ENCODE measurements at places on chromosomes 5 and 9.

DNA sequence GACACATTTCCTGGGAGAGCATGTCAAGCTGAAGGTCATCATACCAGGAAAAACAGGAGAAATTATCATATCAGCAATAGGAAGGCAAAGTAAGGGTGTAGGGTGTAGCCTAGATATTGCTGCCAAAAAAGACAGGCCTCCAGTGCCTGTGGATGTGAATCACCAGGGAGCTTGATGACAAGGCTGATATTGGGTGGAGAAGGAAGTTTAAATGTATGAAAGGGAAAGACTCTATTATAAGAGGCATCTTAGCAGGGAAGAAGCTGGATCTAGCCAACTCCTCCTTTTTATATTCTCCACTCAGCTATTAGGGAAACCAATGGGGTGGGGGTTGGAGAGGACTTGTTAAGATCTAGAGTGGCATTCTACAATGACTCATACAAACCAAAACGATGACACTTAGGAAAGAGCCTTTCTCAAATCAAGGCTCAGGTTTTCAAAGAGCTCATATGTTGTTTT, 13.4 kb upstream of the TXNDC8 start:
- DNase-seq = no peak

- no peak for DNase-seq
Measured at GRCh38 chr5:146744068-146744745, 134.3 kb downstream of the PPP2R2B start.

DNA sequence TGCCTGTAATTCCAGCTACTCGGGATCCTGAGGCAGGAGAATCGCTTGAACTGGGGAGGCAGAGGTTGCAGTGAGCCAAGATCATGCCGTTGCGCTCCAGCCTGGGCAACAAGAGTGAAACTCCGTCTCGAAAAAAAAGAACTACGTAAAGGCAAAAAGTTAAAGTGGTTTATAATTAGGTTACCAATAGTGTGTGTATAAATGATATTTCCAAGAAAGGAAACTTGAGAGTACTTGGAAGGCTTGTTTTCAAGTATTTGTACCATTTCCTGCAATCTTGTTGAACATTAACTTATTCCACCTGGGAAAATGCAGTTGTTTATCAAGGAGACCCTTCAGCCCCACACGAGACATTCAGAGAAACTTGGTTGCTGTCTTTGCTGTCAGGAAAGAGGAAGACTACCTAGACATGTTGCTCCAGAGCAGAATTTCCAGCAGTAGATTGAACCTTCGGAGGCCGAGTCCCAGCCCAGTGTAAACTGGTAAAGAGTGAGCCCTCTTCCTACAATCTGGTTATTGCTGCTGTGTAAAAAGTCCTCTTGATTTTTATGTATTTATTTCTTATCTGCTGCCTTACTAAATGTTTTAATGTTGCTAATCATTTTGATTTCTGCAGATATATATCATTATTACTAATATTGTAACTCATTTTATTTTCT, 30.1 kb downstream of the STXBP1 start:
- no peak for DNase-seq

- DNase-seq = no peak
Measured at GRCh38 chr9:118961857-118962256, 407.4 kb downstream of the BRINP1 start.

- DNase-seq = no peak
Measured at GRCh38 chr5:95382801-95383200, 8.4 kb upstream of the FAM81B start.

GRCh38 chr5:150444770-150445169, 4.8 kb downstream of the RPS14 start:
- no peak for DNase-seq

- no peak for DNase-seq
Measured at GRCh38 chr9:82722561-82722960, 340.4 kb downstream of the RASEF start.

DNA sequence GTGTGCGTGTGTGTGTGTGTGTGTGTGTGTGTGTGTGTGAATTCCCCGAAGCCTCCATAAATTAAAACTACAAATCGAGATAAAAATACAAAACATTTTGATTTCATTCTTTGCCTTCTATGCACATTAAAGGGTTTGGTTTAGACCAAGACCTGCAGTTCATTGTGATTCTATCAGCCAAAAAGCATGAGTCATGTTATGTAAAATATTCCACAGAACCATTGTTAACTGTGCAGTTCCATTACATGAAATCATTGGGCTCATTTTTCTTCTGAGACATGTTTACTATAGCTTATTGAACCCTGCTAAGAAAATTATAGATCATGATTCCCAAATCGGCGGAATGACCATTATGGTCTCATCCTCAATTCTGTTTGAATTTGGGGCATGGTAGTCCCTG, 11.7 kb downstream of the CAVIN4 start:
- no peak for DNase-seq

DNA sequence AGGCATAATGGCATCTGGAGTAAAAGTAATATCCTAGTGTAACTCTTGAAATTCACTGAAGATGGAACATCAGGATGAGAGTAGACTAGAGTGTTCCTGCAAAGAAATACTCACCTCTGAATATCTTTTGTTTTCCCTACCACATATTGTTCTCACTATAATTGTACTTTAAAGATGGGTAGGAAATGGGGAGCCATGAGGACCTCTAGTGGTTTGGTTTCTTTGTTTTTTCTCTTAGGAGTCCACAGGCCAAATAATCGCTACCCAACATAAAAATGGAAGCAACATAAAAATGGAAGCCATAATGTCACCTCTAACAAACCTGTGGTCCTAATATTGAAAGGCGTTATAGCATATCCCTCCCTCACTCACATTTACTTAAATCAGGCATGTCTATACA, 2375.8 kb downstream of the MAT2B start:
- no peak for DNase-seq

- DNase-seq = no peak
Measured at GRCh38 chr5:42596817-42597216, 159.8 kb upstream of the CCDC152 start.

GRCh38 chr9:20749496-20750198, 65.6 kb downstream of the FOCAD start:
- no peak for DNase-seq

GRCh38 chr9:113511856-113512761, 48.6 kb downstream of the RGS3 start:
- DNase-seq = peak; percentile 48

- DNase-seq = peak; percentile 45
Measured at GRCh38 chr9:6055216-6055615, 39.8 kb upstream of the RANBP6 start.

DNA sequence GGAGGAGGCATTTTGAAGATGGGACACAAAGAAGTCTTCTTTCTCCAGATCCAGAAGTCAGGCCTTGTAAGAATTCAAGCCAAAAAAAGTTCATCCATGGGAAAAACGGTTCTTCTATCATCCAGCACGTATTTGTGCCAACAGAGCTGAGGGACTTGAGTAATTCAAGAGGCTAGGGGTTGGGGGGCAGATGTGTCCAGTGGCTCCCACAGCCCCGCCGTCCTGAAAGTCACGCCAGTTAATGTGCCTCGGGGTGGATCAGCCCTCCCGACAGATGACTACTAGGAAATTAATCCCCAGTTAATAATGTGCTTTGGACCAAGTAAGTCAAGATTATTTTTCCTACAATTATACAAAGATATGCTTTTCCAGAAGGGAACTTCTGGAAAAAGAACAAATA, 23.4 kb downstream of the NREP start:
- no peak for DNase-seq

DNA sequence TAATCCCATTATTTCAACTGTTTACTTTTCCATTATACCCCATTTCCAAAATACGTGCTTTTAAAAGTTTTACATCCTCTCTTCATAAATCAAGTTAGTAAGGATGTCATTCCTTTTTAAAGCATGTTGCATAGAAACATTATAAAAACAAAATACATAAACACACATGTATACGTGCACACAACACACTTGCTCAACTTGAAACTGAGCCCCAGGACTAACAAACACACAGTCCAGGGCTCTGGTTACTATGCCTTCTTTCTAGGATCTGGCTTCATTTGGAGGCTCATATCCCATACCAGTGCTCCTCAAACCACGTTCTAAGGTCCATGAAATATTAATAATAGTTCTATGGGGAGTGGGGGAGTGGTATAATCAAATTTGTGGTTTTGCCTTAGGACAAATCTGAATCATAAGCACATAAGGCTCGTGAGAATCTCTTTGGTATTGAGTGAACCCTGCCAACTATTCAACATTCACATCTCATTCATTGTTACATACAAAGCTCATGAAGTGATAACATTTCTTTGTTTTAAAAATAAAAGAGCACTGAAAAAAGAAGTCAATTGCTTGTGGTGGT, 55.2 kb downstream of the NFIB start:
- DNase-seq = no peak

DNA sequence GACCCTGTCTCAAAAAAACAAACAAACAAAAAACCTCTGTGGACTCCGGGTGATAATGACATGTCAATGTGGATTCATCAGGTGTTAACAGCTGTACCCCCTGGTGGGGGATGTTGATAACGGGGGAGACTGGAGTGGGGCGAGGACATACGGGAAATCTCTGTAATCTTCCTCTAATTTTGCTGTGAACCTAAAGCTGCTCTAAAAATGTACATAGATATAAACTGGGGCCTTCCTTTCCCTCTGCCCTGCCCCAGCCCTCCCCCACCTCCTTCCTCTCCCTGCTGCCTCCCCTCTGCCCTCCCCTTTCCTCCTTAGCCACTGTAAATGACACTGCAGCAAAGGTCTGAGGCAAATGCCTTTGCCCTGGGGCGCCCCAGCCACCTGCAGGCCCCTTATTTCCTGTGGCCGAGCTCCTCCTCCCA, 1.4 kb upstream of the CEL start:
- no peak for DNase-seq

- DNase-seq = no peak
Measured at GRCh38 chr5:135608761-135609443, 30.1 kb upstream of the CXCL14 start.

DNA sequence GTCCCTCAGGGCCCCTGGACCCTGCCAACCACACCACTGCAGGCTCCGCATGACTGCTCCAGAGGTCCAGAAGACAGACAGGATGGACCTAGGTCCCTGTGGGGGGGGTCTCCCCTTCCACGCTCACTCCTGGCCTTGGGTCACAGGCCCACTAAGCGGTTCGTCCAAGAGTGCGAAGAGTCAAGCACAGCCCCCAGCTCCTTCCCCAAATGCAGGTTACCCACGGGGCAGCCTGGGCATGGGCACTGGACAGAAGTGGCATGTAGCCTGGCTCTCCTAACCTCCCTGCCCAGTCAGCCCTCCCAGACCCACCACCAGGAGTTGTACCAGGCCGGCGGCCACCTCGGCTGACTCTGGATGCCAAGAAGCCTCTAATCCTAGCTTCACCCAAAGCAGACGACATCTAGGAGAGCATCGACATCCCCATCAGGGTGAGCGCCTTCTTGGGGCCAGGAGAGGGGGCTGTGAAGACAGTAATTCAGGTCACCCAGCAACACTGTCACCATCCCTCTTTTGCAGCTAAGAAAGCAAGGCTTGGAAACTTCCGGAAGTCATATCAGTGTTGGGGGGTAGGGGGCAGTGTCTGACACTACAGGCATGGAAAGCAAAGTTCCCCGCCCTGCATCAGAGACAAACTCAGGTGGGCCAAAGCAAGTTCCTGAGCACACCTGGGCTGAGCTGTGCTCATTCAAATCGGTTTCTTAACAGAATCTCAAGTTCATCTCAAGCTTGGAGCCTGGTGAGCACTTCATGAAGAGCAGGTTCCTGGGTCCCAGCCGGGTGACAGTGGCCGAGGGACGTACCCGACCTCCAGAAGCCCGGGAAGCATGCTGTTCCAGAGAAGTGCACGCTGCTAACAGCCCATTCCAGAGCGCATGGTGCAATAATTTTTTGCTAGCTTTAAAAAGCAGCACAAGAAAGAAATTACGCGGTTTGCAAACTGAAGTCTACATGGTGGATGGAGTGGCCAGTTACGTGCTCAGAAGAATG, 68.7 kb downstream of the SEMA4D start:
- no peak for DNase-seq

DNA sequence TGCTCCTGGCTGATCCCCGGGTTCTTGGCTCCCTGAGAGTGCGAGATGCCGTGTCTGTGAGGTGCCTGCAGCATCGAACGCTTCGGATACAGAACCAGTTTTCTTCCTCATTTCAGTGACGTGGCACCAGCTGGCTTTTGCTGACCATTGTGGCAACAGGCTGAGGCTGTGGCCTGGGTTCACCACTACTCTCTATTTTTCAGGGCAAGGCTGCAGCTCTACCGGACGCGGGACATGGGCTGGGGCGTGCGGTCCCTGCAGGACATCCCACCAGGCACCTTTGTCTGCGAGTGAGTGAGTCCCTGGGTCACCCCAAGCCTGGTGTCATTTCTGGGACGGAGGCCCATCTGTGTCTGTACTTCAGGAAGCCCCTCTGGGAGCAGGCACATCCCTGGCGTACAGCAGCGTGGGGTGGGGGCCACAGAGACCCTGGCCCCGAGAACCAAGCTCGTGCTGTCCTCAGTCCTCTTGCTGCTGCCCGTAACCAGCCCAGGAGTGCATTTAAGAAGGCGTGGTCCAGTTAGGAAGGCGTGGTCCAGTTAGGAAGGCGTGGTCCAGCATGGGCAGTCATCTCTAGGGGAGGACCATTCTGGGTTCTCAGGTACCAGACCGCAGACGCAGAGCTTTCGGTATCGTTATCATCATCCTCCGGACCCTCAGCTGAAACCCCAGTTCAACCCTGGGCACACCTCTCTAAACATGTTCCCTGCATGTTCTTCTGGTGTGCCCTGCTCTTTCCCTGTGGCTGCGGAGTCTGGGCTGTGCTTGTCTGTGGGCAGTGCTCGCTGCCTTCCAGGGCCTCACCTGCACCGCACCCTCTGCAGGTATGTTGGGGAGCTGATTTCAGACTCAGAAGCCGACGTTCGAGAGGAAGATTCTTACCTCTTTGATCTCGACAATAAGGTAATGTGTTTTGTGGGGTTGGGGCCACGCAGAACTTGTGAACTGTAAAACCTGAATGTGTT, 60.1 kb upstream of the CACNA1B start:
- DNase-seq = no peak

DNA sequence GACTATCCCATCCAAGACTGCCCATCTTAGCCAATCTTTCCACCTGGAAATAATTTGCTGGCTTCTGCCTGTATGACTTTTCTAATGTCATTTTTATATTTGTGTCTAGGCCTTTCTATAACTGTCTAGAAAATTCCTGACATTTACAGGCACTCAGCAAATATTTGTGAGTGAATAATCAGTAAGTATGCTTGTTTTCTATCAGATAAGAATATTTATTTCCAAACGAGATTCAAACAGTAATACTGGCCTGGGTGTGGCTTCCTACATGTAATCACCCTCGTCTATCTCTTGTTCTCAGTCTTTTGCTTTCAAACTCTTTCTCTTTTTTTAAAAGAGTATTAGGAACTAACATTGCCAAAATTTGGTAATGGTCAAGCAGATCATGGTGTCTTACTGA, 466.2 kb downstream of the RAB3C start:
- no peak for DNase-seq

GRCh38 chr5:139969318-139969717, 73.8 kb downstream of the NRG2 start:
- no peak for DNase-seq

DNA sequence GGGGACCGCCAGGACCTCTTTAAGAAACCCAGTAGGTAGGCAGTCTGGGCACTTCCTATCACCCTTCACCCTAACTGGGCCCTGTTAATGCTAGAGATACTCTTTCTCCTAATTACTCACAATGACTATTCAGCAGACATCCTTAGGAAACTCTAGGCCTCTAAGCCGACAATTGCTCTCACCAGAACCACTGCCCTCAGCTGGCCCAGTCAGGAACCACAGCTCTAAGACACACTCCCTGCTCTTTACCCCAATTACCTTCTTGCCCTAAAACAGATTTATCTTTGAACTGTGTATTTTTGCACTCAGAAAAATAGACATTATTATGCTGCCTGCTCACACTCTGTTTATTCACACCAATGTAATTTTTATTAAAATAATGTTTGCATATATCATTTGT, 432.6 kb upstream of the SLC30A5 start:
- DNase-seq = no peak

All from activated CD4-positive, alpha-beta T cell treated with anti-CD3 and anti-CD28 coated beads, Interleukin-2, amount 50 U/mL, for 24 hours (primary cell).